ENCODE measurements at places on chromosomes 6 and 20.

GRCh38 chr6:123945386-123945785 is 141.7 kb downstream of the NKAIN2 start:
- no peak for DNase-seq

DNA sequence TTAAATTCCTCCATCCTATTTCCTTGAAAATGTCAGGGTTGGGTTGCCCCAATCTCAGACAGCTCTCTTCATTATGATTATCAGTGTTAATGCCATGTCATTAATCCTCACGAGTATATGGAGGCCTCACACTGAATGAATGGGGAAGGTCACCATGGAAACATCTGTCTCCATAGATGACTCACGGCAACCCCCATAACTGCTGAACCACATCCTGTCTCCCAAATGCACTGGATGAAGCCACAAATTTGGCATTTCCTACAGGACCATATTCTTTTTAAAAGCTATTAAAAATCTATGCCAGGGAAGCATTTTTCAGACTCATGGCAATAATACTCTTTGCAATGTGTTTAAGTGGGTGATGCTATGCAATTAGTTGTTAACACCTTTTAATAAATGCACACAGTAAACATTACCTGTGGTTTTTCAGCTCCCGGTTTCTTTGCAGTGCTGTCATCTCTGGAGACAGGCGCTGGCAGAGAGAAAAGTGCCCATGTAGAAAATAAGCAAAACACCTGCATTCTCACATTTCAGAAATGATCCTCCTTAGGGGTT is 80.1 kb upstream of the PTPRK start:
- peak; percentile 93 for DNase-seq

DNA sequence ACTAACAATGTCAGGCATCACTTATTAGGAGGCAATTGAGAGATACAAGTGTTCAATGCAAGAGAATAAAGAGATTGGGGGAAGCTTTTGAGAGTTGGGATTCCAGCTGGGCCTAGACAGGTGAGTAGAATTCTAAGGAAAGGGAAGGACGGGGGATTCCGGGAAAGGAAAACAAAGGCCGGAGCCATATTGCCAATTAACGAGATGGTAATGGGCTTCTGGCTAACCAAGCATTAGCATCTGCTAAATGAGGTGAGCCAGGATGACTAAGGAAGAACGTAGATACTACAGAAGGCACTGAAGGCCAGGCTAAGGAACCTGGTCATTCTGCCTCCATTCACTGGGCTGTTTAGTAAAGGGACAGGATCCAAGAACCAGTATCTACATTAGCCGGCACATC is 10.5 kb downstream of the FYN start:
- no peak for DNase-seq

DNA sequence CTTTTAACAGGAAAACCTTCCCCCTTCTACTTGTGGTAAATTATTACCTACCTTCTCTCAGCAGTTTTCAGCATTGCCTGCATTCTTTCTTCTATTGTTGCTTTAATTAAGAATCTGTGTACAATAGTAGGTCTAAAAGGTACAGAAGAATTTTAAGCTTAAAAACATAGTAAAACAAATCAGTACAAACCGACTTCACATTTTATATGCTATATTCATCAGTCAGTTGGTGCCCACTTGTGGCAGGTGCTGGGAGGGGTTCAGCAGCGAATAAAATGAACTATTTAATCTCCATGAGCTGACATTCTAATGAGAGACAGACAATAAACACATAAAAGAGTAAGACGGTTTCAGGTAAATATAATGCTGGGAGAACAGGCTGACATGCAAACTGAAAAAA is 73.4 kb upstream of the FBXO30 start:
- DNase-seq = no peak

- DNase-seq = no peak
Measured at GRCh38 chr20:21534453-21534852, 20.6 kb upstream of the NKX2-2 start.

GRCh38 chr6:103191391-103192093 is 1668.2 kb downstream of the HACE1 start:
- no peak for DNase-seq

DNA sequence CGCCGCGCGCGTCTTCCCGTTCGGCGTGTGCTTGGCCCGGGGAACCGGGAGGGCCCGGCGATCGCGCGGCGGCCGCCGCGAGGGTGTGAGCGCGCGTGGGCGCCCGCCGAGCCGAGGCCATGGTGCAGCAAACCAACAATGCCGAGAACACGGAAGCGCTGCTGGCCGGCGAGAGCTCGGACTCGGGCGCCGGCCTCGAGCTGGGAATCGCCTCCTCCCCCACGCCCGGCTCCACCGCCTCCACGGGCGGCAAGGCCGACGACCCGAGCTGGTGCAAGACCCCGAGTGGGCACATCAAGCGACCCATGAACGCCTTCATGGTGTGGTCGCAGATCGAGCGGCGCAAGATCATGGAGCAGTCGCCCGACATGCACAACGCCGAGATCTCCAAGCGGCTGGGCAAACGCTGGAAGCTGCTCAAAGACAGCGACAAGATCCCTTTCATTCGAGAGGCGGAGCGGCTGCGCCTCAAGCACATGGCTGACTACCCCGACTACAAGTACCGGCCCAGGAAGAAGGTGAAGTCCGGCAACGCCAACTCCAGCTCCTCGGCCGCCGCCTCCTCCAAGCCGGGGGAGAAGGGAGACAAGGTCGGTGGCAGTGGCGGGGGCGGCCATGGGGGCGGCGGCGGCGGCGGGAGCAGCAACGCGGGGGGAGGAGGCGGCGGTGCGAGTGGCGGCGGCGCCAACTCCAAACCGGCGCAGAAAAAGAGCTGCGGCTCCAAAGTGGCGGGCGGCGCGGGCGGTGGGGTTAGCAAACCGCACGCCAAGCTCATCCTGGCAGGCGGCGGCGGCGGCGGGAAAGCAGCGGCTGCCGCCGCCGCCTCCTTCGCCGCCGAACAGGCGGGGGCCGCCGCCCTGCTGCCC is 1.1 kb downstream of the SOX4 start:
- DNase-seq = peak; percentile 80

DNA sequence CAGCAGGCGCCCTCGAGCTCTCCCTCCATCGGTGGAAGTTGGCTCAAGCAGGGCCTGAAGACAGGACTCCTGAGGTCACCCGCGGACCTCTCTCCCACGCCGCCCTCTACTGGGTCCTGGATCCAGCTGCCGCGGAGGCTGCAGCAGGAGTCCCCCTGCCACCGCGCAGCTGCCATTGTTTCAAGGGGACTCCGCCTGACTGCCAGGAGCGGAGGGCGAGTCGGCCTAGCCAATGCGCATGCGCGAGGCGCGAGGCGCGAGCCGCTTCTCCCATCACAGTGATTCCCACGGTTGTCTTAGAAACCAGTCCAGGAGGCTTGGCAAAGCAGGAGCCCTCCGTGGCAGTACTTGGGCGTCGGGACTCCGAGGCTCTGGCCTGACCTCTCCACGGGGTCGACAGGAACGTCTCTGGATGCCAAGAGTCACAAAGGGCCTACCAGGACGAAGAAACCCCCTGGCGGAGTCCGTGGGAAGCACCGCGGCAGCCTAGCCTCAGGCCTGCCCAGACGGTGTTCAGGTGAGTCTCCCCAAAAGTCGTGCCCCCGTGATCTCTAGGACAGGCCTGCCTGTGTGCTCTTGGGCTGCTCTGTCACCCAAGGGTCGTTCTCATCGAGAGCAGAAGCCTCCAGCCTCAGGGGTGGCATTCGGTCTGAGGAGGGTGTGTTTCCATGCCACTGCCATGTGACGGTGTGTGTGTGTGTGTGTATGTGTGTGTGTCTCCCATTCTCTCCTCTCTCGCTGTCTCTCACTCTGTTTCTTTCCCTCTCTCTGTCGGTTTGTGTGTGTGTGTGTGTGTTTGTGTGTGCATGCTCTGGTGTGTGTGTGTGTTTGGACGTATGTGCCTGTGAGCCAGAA is 290.6 kb upstream of the ZNF337 start:
- DNase-seq = no peak

GRCh38 chr6:41063884-41064285 is 8.3 kb downstream of the OARD1 start:
- no peak for DNase-seq

DNA sequence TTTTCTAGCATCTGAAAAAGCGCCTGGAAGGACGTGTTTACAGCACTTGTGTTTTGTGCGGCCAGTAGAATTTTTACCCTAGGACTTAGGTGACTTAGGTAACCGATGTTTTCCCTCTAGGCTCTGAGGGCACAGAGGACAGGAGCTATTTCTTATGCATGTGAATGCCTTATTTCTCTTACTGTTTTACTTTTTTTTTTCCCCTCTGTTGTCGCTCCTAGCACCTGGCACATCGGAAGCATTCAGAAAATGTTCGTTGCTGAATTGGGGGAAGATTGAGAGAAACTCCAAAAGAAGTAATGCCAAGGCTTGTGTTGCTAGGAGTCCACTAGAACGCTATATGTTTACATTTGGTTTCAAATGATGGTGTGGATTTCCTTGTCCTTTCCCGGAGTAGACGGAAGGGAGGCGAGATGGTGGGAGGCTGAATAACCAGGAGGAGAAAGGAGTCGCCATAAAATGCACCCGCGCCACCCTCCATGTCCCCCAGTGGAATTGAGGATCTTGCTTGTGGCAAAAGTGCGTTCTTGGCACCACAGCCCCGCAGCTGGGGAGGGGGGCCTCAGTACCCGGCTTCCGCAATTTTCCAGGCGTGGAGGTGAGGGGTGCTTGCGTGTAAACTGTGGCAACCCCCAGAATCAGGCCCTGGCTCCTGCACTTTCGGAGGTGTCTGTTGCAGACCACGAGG is 6.9 kb downstream of the OLIG3 start:
- DNase-seq = no peak

GRCh38 chr20:21508230-21509078 is 5.4 kb downstream of the NKX2-2 start:
- DNase-seq = no peak

DNA sequence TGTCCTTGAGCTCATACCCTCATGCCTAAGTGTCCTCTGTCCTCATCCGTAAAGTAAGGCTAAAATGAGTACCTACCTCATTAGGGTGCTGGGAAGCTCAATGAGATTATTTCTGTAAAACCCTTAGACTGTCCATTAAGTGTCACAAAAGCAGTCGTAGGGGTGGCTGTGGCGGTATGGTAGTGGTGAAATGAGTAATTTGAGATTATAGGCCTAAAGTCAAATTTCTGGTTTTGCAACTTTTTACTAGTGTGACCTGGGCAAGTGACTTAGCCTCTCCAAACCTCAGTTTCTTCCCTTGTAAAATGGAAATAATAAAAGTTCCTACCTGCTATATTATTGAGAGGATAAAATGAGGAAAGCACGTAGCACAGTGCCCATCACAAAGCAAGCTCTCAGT is 148.2 kb upstream of the AKAP12 start:
- no peak for DNase-seq

DNA sequence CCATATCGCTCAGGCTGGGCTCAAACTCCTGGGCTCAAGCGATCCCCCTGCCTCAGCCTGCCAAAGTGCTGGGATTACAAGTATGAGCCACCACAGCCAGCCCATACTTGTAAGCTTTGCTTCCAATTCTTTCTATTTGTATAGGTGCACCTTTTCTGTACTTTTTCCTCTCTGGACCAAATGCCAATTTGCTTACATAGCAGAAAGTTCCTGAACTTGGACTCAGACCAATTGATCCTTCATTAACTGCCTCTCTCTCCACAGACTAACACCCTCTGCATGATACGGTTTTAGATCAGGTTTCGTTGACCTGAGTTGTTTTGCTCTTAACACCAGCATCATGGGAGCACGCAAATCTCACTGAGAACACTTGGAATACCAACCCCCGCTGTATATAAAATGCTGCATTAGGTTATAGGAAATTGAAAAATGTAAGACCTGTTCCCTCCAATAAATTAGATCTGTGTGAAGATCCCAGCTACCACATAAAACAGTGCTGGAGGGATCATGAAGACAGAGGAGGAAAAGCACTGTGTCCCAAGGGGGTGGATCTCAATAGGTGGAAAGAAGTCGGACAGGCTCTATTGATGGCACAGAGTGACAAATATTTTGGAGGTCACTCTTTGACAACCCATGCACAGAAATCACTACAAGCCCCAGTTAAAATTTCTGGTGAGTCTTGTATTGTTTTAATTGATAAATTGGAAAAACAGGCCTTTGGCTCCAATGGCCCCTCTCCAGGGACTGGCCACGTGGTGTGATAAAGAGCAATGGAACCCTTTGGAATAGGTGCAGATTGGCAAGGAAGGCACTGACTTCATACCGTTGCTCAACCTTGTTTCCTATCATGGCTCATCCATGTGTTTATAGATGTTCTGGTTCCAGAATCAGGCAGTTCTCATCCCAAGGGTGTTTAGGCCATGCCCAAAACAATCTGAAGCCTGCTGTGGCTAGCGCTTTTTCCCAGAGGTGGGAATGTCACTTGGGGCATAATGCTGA is 51.2 kb downstream of the ISM1 start:
- no peak for DNase-seq

GRCh38 chr6:99618649-99619408 is 12.2 kb downstream of the PRDM13 start:
- no peak for DNase-seq

DNA sequence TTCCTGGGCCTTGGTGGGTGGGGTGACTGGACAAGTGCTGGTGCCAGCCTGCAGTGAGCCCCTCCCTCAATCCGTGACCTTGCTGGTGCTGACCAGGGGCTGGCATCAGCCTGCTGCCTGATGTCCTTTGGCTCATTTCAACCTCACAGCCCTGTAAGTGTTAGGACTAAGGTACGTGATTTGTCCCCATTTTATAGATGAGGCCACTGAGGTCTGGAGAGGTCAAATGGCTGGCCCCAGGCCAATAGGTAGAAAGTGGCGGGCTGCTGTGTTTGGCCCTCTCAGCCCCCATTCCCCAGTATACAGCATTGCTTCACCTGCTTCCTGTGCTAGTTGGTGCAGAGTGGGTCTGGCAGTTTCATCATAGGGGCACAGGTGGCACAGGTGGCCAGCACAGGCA is 20.1 kb downstream of the EFCAB8 start:
- DNase-seq = no peak

- DNase-seq = peak; percentile 7
Measured at GRCh38 chr6:82145926-82146452, 101.6 kb downstream of the IBTK start.

DNA sequence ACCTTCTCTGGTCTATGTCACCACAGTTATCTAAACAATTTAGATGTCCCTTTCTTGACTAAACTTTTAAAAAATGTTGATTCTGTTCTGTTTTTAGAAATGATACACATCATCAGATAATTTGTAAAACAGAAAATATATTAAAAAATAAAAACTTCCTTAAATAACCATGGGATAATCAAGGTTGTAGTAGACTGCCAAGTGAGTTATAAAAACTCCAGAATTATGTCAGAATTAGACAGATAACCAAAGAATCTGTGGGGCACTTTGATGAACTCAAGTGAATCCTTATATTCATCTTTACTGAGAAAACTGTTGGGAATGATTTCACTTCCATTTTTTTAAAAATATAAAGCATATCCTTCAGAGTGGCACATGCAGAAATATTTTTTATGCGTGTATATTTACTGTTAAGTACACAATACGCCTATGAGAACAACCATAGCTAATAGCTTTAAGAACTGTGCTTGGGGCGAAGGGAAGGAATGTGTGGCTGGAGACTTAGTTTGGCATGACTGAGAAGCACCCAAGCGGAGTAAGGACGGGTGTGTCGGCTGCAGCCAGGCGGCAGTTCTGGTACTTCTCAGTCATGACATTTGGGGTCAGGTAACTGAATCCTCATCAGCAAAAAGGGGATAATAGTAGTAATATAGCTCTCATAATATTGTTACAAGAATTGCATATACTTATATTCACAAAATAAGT is 604.7 kb upstream of the CITED2 start:
- DNase-seq = peak; percentile 49

- DNase-seq = no peak
Measured at GRCh38 chr6:13177664-13178063, 150.7 kb downstream of the TBC1D7 start.

GRCh38 chr6:10862361-10862760 is 19.5 kb downstream of the GCM2 start:
- no peak for DNase-seq

- peak; percentile 27 for DNase-seq
Measured at GRCh38 chr6:106908386-106908840, 66.1 kb downstream of the CD24 start.

Measured in Daoy (cell line).